Globus pallidus (tissue), 1 donor: ENCODE measurements at places on chromosomes 2 and 18.

DNA sequence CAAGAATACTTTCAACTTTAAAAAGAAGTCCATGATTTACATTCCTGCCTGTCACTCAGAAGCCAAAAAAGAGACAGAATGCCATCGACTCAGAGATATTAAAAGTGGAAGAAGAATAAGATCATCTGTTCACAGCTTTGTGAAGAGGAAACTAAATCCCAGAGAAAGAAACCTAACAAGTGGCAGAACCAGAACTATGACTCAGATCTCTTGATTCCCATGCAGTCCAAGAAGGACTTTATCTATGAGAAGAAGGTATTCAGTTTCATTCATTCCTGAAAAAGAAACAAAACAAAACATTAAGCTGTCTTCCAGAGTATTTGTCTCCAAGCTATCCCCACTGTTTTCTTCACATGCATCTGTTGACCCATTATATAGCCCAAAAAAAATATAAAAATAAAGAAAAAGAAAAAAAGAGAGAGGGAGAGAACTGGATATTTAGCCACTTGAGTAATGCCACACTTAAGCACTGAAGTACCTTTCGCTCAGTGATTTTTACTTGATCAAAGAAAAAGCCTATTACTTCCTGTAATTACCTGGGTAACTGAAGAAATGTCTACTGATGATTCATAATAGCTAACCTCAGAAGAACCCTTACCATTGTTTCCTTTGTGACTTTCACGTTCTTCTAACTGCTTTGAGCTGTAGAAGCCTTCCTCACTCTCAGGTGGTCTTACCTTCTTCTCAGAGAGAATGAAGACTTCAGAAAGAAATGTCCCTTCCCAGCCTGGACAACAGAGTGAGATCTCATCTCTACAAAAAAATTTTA, 17.7 kb upstream of the AKAIN1 start:
- DNase-seq: no peak

DNA sequence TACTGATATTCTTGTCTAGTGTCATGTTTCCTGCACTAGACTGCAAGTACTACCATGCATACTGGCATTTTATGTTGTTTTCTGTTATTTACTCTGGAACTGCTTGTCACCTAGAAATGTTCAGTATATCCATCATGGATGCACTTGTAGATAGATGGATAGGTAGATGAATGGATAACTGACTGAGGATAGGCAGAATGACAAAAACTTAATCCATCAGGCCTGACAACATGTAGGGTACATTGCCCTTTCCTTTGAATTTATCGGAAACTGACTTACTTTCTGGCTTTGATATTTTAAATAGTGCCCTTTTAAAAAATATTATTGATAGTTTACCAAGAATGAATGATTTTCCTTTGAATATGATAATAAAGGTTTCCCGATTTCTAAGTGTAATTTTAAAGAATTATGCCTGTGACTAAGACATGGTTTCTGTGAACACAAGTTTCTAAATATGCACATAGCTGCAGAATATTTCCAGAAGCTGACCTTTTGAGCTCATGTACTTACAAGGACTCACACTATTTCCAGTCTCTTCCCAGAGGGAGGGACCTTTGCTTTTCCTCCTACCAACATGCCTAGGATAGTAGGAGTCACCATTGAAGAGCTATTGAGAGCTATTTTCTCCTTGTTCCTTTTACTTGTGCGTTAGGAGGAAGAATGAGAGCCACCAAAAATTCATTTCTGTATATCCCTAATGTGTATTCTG, 81.3 kb downstream of the ANKRD12 start:
- no peak for DNase-seq

DNA sequence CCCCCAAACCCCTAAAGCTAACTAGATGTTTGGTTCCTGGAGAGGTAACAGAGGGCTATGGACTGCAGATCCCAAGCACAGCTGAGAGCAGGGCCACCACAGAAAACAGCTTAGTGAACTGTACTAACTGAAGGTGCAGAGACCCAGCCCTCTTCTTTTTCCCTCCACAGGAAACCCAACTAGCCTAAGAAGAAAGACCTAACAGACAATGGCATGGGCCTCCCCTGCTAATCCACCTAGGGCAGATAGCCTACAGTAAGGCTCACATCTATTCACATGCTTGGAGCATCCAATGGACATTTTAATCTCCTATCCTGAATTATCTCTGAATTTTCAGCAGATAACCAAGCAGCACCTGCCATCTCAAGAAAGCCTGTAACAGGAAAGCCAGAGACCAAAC, 8.8 kb upstream of the FECH start:
- DNase-seq: no peak

GRCh38 chr2:143422681-143423080, 293.5 kb downstream of the ARHGAP15 start:
- no peak for DNase-seq

- DNase-seq: no peak
These were observed 3.8 kb upstream of the CHN1 start for GRCh38 chr2:175008801-175009495.
